Stimulated activated memory B cell treated with anti-CD40 and anti-IgM and Interleukin-4, amounts not matched to agents 10 μg/mL and 1 μg/mL and 100 μg/mL, for 72 hours (primary cell): ENCODE measurements at places on chromosomes 7 and 10.

GRCh38 chr7:85614684-85615083 is 427.8 kb upstream of the SEMA3D start:
- H3K4me3 ChIP-seq = no peak overlapping the region
- no peaks in the 10 kb centered on the region for H3K4me1 ChIP-seq
- ATAC-seq = peak; percentile 41

DNA sequence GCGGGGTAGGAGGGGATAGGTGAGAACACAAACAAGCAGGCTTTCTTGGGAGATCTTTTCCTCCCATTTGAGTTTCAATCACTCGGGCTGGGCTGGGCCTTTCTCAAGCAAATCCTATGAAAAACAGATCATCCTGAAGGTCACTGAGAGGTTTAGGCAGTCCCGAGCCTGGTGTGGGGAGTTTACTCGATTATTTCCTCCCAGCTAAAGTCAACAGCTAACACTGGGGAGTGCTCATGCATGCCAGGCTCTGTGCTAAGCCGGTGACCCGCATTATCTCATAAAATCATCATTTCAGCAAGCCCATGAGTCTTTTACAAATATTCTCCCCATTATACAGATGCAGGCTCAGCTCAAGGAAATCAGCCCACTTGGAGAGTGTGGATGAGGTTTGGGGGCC is 85.0 kb upstream of the PAX2 start:
- peaks cover 8% of the 10 kb centered on the region for H3K4me1 ChIP-seq
- H3K27ac ChIP-seq = no peak overlapping the region
- H3K36me3 ChIP-seq = no peaks in the 10 kb centered on the region

- ATAC-seq = peak; percentile 43
- no peaks in the 10 kb centered on the region for H3K36me3 ChIP-seq
- H3K4me3 ChIP-seq = no peak overlapping the region
- H3K4me1 ChIP-seq = peaks cover 17% of the 10 kb centered on the region
Observed at GRCh38 chr7:129213828-129214227, 11.0 kb upstream of the AHCYL2 start.

DNA sequence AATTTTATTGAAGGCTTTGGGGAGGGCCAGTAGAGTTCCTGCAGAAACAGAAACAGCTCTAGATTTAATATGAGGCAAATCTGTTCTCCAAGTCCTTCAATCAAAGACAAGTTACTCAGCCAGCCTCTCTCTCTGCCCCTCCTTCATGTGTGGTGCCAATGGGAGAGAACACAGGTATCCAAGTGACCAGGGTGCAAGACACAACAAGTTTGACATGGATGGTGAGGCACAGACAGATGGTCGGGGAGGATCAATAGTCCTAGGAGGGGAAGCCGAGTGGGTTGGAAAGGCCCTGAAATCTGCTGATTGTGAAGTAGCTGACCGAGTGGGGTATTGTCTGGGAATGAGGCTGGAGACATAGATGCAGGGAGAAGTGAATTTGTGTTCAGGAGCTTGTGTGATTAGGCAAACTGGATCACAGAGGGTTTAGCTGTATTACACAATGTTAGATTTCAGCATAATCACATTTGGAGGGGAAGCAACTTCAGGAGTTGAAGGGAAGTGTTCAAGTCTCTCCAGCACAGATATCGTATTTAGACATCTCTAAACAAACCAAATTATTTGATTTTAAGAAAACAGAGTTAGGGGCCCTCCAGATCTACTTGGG is 1.5 kb downstream of the GIMAP1 start:
- H3K36me3 ChIP-seq = peaks cover 11% of the 10 kb centered on the region
- H3K27me3 ChIP-seq = no peaks in the 10 kb centered on the region
- no peak for ATAC-seq
- no peak overlapping the region for H3K27ac ChIP-seq

DNA sequence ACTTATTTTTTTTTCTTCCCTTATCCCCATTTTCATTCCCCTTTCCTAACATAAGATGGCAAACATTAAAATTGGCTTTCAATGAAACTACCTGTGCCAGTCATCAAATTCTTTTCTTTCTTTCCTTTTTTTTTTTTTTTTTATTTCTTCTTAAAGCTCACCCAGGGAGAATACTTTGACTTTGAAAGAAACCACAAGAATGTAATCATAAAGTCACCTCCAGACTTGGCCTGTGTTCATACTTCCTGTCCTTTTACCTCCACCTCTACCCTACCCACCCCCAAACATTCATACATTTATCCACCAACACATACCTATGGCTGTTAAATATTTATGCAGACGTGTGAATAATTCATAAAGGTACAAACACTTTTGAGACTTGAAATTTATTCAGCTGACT is 254.6 kb downstream of the SLC25A13 start:
- H3K36me3 ChIP-seq = no peaks in the 10 kb centered on the region
- H3K4me1 ChIP-seq = no peaks in the 10 kb centered on the region
- no peak overlapping the region for H3K4me3 ChIP-seq
- peaks cover 17% of the 10 kb centered on the region for H3K27me3 ChIP-seq
- no peak overlapping the region for H3K27ac ChIP-seq

DNA sequence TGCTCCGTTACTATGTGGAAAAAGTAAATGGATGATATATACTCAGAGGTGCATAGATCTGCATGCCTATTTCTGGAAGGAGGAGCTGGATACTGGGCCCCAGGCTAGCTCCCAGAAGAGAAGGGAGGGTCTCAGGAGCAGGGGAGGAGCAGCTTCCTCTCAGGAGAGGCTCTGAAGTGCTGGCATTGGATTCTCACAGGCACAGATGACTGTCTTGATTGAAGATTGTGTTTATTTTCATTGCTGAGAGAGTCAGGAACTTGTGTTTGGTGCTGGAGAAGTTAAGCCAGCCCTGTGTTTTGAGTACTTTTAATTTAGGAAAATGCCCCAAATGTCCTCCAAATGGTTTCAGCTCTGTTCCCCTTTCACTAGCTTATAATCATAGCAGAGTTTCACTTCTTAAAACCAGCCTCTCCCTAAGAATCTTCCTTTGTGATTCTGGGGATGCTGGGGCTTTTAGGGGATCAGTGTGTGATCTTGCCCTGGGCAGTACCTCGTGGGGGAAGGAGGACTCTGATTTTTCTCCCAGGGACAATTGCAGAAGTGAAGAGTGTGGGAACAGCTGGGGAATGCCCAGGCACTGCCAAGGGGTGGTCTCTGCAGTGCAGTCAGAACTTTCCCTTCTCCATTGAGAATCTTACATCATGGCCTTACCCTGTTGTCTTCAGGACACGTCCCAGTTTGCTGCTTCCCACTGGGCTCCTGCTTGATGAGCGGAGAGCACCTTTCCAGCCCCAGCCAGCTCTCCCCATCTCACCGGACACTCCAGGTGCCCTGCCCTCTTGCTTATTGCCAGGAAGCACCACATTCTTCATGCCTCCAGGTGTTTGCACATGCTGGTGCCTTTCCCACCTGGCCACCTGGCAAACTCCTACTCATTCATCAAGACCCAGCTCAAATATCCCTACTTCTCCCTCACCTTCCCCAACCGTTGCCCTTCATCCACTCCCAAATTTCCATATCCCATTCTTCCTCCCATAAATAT is 102.8 kb downstream of the ARHGAP22 start:
- no peaks in the 10 kb centered on the region for H3K36me3 ChIP-seq
- ATAC-seq = peak; percentile 35
- no peak overlapping the region for H3K4me3 ChIP-seq
- H3K27me3 ChIP-seq = peaks cover 16% of the 10 kb centered on the region
- H3K4me1 ChIP-seq = peaks cover 22% of the 10 kb centered on the region

DNA sequence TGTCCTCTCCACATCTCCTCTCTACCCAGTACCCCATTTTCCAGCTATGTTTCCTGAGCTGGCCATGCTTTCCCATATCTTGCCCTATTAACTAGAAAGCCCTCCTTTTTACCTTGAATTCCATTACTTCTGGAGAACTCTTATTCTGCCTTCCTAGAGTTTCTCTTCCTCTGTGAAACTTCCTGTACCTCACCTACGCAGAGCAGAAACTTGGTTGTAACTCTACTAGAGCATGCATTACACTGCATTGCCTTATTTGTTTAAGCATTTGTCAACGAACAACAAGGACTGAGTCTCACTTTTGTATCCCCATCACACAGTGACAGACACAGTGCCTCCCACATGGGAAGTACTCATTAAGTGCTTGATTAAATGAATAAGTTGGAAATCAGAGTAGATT is 36.4 kb downstream of the VCL start:
- peaks cover 48% of the 10 kb centered on the region for H3K4me1 ChIP-seq
- ATAC-seq = peak; percentile 89
- peak overlapping the region; percentile 0 for H3K4me3 ChIP-seq
- H3K36me3 ChIP-seq = peaks cover 13% of the 10 kb centered on the region
- H3K27me3 ChIP-seq = no peaks in the 10 kb centered on the region

DNA sequence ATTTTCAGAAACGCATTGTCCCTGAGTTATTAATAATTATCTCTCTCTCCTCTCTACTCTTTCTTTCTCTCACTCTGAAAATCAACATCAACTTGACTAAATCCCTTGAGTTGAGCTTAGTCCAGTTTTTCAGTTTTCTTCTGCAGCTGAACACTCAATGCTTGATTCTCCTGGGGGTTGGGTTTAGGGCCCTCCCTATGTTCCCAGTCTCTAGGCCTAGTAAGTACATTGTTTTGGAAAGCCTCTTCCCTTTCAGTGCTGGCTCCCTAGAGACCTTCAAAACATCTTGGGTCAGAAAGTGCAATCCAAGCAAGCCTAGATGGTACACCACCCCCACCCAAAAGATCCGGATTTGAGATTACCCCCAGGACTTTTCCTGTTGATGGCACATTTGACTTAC is 488.5 kb downstream of the LRMDA start:
- ATAC-seq = no peak
- no peaks in the 10 kb centered on the region for H3K36me3 ChIP-seq
- no peak overlapping the region for H3K4me3 ChIP-seq
- H3K27ac ChIP-seq = no peak overlapping the region

DNA sequence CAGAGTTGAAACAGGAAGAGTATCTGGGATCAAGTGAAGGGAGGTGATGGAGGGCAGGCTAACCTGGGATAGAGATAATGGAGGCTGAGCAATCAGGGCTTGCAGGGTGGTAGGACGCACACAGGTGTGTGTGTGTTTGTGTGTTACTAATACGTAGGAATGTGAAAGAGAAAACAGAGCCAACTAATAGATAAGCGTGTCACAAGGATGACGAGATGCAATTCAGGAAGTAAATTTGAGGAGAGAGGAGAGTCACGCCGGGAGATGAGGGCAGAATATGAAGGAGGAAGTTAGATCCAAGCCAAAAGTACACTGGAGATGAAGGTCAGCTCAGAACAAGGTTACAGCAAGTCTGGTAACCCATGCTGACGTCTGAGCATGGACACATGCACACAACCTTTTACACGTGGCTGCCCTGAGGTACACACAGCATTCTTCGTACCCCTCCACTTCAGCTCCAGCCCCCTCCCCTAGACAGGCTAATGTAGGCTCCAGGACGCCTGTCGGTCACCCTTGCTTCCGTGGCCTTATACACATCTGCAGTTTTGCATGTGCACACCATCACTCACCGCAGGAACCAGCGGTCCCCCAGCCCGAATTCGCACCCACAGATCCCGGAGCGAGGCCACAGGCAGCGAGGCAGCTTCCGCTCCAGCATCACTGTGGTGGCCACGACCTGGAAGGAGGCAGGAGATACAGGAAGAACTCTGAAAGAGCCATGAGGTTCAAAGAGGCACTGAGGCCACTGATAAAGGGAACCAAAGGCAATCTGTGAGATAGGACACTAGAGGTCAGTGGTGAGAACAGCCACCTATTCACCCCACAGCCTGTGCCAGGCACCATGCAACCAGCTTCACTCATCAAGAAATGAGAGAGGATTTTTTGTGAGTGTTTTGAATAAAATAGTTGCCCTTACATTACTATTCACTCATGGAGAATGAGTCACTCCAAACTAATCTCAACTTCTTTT is 23.7 kb upstream of the TRPV6 start:
- peaks cover 38% of the 10 kb centered on the region for H3K27me3 ChIP-seq
- H3K27ac ChIP-seq = no peak overlapping the region
- no peaks in the 10 kb centered on the region for H3K36me3 ChIP-seq
- H3K4me3 ChIP-seq = no peak overlapping the region
- ATAC-seq = peak; percentile 69

- no peak overlapping the region for H3K27ac ChIP-seq
- ATAC-seq = no peak
- H3K36me3 ChIP-seq = no peaks in the 10 kb centered on the region
- no peaks in the 10 kb centered on the region for H3K27me3 ChIP-seq
- no peak overlapping the region for H3K4me3 ChIP-seq
Observed at GRCh38 chr7:82534684-82535083, 91.1 kb upstream of the CACNA2D1 start.

- no peaks in the 10 kb centered on the region for H3K36me3 ChIP-seq
- ATAC-seq = no peak
- no peaks in the 10 kb centered on the region for H3K4me1 ChIP-seq
- H3K27me3 ChIP-seq = peaks cover 8% of the 10 kb centered on the region
Observed at GRCh38 chr7:91503934-91504555, 239.8 kb downstream of the FZD1 start.

GRCh38 chr7:16688249-16688648 is 42.3 kb downstream of the BZW2 start:
- no peak for ATAC-seq
- H3K27ac ChIP-seq = no peak overlapping the region
- peaks cover 21% of the 10 kb centered on the region for H3K4me1 ChIP-seq
- H3K4me3 ChIP-seq = no peak overlapping the region

DNA sequence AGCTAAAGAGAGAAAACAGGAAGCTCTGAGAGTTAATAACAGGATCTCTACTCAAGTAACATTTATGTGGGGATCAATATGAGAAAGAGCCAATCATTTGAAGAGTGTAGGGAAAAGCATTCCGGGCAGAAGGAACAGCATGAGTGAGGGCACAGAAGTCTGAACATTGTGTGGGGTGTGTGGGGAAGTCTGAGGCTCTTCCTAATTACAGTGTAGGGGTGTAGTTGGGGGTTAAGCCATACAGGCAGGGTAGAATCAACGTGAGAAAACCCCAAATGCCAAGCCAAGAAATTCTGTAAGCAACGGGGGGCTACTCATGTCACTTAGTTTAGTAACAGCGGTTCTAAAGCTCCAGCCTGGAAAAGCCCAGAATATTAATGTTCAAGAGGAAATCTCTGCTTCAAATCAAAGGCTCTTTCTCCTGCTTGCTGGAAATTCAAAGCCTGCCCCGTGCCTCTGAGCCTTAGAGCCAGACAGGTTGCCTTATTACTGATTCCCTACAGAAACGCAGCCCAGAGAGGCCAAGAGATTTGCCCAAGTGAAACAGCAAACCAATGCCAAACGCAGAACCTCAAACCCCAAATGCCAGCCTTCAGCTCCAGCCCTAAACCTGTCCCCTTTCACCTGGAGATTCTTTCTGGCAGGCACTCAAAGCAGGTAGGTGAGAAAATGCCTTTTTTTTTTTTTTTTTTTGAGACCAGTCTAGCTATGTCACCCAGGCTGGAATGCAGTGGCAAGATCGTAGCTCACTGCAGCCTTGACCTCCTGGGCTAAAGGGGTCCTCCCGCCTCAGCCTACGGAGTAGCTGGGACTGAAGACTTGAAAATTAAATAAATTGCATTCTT is 36.1 kb downstream of the DNAJB12 start:
- no peaks in the 10 kb centered on the region for H3K36me3 ChIP-seq
- no peak for ATAC-seq
- H3K4me3 ChIP-seq = peak overlapping the region; percentile 66
- peaks cover 74% of the 10 kb centered on the region for H3K4me1 ChIP-seq

DNA sequence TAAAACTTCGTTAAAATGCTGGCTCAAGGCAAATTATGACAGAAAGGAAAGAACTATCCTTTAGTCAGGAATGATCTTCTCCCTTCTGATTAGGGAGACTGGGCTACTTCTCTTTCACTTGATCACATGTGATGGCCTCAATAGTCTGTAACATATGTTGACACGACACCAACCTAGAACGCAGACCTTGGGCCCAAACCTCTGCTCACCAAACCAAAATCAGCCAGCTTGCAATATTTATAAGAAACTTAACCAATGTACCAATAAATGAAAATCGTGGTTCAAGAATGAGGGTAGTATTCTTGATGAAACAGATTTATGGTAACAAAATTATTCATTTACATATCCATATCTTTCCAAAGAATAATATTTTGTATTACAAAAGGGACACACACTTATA is 361.6 kb downstream of the SORCS1 start:
- H3K4me3 ChIP-seq = no peak overlapping the region
- no peaks in the 10 kb centered on the region for H3K27me3 ChIP-seq
- H3K36me3 ChIP-seq = no peaks in the 10 kb centered on the region
- H3K4me1 ChIP-seq = no peaks in the 10 kb centered on the region
